ENCODE measurements at places on chromosomes 3 and 15.

DNA sequence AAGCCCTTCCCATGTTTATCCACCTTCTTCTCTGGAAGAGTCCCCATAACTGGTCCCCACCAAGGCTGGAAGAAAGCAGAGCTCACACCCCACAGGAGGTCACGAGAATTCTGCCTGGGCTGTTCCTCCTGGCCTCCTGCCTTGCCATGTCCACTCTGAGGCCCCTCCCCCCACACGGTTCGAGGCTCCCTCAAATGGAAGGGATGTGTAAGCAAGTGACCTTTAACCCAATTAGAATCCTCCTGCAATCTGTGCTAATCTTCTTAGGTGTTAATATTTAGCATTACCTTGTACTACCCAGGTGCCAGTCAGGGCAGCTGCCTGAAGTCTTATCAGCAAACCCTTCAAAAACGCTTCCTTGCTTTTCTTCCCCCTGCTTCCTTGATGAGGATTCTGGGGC is 32.4 kb upstream of the DYNC1LI1 start:
- no peak for DNase-seq

- DNase-seq, result no peak
Measured at GRCh38 chr3:16430717-16431630, 82.5 kb downstream of the RFTN1 start.

- DNase-seq, result no peak
Measured at GRCh38 chr3:8345398-8345797, 156.2 kb upstream of the LMCD1 start.

GRCh38 chr3:32239307-32240158 is 1.1 kb downstream of the CMTM8 start:
- no peak for DNase-seq

DNA sequence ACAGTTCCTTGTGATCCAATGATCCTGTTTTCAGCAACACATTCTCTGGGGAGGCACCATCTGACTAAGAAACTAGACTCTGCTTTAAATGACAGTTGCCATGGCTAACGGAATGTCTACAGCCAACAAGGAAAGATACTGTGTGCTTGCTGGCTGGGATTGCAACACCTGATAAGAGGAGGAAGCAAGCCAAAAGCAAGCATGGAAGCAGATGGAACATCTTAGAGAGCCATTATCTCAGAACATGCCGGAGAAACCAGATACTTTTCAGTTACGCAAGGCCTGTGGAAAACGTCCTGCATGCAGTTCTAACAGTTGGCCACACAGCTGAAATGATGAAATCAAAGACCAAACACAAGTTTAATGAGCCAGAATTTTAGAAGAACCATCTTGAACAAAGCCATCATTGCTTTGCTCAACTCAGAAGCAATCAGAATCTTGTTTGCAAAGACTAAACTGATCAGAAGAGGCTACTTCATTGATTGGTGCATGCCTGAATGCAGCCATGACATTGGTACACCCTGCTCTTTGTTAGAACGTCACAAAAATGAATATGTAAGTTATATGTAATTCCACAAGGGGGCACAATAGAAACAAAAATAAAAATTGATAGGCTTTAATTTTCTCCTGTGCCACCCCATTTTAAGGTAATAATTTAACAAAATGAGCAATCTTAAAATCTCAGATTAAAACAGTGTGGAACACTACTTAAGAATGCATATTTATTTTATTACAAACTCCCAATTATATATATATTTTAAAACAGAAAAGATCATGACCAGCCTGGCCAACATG is 50.8 kb downstream of the GXYLT2 start:
- peak; percentile 95 for DNase-seq

DNA sequence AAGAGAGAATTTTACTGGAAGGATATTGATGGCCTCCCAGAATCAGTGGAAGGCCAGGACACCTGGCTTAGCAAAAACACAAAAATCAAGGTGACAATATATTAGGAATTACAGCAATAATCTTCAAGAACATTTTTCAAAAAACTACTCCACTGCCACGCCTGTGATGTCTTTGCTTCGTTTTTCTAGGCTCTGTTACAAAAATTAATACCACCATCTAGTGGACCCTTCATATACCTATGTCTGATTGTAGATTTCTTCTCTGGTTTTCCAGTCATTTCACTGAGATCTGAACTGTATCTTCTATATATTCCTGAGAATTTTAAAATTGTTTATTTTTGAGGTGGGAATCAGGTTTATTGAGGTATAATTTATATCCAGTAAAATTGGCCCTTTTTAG is 5.6 kb upstream of the SLC33A1 start:
- no peak for DNase-seq

All from GM04503 (cell line).